ENCODE measurements at places on chromosomes 16 and 17.

DNA sequence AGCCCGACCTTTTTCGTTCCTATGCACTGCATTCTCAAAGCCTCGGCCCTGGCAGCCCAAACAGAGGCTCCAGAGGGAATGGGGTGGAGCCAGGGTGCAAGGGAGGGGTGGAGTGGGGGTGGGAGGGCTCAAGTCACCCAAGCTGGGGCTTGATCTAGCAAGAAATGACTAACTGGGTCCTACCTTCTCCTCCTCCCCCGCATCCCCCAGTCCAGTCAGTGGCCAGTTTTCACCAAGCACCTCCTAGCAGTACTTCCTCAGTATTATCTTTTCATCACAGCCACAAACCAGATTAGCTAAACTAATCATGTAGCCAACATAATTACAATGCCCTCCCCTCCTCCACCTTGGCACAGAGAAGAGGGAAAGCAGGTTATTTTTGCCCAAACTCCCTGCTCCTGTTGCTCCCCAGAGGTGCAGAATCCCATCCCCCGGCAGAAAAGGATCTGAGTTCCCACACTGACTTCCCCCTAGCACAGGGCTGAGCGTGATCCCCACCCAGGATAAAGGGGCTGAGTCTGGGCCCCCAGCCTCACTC lies 2.2 kb downstream of the JUP start:
- peaks cover 3% of the 10 kb centered on the region for H3K27me3 ChIP-seq
- no peak overlapping the region for H3K4me3 ChIP-seq
- DNase-seq: peak; percentile 43
- H3K4me1 ChIP-seq: peaks cover 5% of the 10 kb centered on the region
- H3K27ac ChIP-seq: no peak overlapping the region

DNA sequence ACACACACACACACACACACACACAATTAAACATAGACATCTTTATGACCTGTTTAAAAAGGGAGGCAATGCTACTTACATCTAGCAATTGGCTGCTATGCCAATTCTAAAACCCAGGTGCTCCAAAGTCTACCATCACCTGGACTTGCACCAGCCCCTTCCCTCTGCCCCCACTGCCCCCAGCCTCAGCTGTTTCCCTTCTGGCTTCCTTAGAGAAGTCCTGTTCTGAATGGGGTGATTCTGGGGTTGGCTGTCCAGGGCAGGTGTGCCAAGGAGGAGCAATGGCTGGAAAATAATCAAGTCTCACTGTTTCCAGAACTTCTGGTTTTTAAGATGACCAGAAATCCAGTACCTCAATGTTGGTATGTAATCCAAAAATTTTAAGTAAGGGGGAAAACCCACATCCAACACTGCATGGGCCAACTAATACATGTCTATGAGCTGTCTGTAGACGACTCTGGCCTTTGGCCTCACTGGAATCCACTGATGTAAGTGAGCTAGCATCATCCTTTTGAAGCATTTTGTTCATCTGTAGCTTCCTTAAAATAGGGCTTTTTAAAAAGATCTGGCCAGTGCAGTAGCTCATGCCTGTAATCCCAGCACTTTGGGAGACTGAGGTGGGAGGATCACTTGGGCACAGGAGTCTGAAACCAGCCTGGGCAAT lies 2.1 kb downstream of the IFT20 start:
- H3K4me1 ChIP-seq: peaks cover 17% of the 10 kb centered on the region
- DNase-seq: no peak
- H3K36me3 ChIP-seq: peaks cover 9% of the 10 kb centered on the region

GRCh38 chr16:50712560-50712898 lies 19.1 kb downstream of the NOD2 start:
- H3K27ac ChIP-seq: no peak overlapping the region
- no peaks in the 10 kb centered on the region for H3K27me3 ChIP-seq
- H3K4me1 ChIP-seq: no peaks in the 10 kb centered on the region
- no peaks in the 10 kb centered on the region for H3K36me3 ChIP-seq
- no peak overlapping the region for H3K4me3 ChIP-seq

GRCh38 chr17:32971171-32971570 lies 20.5 kb upstream of the SPACA3 start:
- DNase-seq: no peak
- no peaks in the 10 kb centered on the region for H3K4me1 ChIP-seq
- no peaks in the 10 kb centered on the region for H3K36me3 ChIP-seq
- no peak overlapping the region for H3K4me3 ChIP-seq

- H3K4me3 ChIP-seq: no peak overlapping the region
- H3K36me3 ChIP-seq: no peaks in the 10 kb centered on the region
- H3K27ac ChIP-seq: no peak overlapping the region
- no peaks in the 10 kb centered on the region for H3K27me3 ChIP-seq
- no peaks in the 10 kb centered on the region for H3K4me1 ChIP-seq
- no peak for DNase-seq
These were observed 170.3 kb downstream of the MAF start for GRCh38 chr16:79430191-79430678.

DNA sequence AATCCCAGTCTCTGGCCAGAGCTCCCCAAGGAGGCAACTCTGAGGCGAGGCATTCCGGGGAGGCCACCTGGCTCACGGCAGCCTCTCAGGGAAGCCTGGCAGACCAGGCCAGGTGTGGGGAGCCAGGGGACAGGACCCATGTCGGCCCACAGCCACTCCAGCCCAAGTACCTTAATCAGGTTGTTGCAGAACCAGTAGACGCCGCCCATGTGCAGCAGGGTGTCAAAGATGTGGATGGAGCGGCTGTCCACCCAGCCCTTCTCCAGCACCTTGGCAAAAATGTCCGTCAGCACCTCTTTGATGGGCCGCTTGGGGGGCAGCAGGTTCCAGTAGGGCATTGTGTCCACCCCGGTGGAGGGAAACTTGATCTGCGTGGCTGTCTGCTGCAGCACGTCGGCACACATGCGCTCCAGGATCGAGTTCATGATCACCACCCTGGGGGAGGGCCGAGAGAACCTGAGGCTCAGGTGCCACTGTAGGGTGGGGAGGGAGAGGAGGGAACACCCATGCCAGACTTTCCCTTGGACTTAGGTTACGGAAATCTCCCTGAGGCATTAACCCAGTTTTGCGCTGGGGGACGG lies 7.8 kb downstream of the CSF3 start:
- no peak overlapping the region for H3K27ac ChIP-seq
- DNase-seq: no peak
- H3K4me3 ChIP-seq: no peak overlapping the region
- H3K4me1 ChIP-seq: peaks cover 32% of the 10 kb centered on the region
- H3K27me3 ChIP-seq: no peaks in the 10 kb centered on the region
- peaks cover 21% of the 10 kb centered on the region for H3K36me3 ChIP-seq
